ENCODE measurements at places on chromosomes 5 and 9.

DNA sequence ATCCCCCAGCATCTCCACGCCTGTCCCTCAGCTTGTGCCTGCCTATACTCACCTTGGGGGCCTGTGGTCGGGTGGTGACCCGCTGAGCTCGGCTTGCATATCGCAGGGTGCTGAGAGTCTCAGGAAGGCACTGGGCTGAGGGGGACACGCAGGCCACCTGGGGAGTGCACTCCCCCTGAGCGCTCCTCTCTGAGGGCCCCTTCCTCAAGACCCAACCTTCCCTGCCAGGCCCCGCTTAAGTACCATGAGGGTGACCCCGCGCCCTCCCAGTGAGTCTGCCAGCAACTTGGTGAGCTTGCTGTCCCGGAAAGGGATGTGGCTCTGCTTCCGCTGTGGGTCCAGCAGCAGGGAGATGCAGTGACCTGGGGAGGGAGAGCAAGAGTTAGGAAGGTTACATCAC, 4.1 kb downstream of the KIF12 start:
- no peak for DNase-seq

- no peak for DNase-seq
Observed at GRCh38 chr9:86926145-86926544, 21.2 kb downstream of the GAS1 start.

GRCh38 chr5:117271656-117272055, 697.0 kb upstream of the SEMA6A start:
- DNase-seq: no peak

- DNase-seq: no peak
Observed at GRCh38 chr9:132616725-132617124, 34.3 kb downstream of the BARHL1 start.

GRCh38 chr5:154475591-154476353, 2.3 kb downstream of the HAND1 start:
- DNase-seq: no peak

- no peak for DNase-seq
Observed at GRCh38 chr5:74272024-74272775, 368.3 kb downstream of the ENC1 start.

- peak; percentile 68 for DNase-seq
Observed at GRCh38 chr5:142143878-142144277, 35.3 kb downstream of the NDFIP1 start.

DNA sequence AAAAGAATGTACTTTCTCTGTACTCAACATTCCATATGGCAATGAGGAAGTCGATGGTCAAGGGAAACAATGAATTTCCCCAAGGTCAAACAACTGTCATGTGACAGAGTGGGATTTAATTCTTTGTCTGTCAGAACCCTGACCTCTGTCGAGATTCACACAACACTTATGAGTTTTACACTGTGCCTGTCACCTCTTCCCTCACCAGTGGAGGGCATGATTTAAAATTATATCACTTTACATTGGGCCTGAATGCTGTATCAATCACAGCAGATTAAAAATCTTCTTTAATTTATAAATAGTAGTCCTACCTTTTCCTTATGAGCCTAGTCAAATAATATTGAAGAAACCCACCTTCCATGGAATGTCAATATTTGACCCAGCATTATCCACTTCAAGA, 276.7 kb downstream of the CDH10 start:
- no peak for DNase-seq

DNA sequence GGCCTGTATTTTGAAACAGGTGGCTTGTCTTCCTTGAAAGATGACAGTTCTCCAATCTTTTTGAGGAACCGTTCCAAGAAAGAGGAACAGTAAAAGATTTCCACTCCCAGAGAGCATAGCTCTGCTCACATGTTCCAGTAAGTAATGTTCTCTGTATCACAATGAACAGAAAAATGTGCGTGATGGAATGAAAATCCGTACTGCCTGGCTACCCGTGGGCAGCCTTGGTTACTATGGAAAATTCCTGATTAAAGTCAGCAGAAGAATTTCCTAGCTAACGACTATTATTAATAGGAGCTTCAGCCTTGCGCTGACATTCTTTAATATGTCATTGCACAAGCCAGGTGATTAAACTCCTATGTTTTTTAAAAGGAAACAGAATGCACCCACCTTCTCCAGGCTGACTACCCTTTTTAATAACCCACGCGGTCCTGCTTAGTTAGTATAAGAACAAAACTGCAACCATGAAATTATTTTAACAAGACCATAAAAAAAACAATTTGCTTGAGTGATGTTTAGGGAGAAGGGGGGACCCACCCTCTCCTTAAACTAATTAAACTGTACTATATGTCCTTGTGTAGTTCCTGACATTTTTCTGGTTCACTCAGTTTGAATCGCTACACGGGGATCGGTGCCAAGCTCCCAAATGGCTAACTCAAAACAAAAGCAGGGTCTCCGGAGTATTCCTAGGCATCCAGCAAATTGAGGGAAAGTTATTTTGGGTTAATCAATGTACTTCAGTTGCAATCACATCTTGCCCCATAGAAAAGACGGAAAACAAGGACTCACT, 54.8 kb upstream of the CPEB4 start:
- DNase-seq: no peak

DNA sequence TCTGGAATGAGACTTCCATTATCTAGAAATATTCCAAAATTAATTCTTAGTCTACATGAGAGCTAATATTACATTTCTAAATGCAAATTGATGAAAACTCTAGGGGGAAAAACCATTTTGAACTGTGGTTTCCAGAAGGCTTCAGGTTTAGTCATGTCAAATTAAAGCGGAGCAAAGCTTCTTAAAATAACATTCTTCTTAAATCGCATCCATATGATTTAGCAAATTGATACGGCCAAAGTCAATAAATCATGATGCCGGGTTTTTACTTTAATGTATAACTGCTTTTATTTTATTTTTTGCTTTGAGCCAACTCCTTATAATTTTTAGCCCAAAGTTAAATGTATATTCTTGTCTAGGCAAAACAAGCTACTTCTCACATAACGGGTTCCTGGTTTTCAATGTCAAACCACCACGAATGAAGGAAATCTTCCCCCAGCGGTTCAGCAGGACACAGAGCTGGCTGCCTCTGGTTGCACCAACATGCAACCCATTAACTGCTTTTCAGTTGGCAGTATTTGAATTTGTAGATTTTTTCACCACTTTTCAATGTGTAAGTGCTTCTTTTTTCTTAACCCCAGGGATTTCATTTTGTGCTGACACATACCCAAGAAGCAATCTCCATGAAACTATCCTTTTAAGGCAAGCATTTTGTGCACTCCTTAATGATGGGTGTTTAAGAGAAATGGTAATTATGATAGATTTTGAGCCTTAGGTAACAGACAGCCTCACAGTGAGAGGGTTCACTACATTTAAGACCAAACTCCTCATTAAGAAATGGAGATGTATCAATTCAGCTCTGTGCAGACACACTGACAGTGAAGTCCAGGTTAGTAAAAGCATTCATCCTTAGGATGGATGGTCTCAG, 35.5 kb downstream of the EFNA5 start:
- DNase-seq: no peak

DNA sequence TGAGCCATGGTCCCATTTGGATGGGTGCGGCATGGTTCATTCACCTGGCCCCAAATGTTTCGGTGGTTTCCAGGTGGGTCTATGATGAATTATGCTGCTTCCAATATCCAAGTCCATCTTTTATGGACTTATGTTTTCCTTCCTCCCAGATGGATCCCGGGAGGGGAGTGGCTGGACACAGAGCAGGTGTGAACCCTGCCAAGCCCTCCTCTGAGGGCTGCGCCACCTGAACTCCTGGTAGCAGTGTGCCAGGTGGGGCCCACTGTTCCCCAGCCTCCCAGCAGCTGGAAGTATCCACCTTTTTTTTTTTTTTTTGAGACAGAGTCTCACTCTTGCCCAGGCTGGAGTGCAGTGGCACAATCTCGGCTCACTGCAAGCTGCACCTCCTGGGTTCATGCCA, 42.9 kb downstream of the WNK2 start:
- DNase-seq: no peak

DNA sequence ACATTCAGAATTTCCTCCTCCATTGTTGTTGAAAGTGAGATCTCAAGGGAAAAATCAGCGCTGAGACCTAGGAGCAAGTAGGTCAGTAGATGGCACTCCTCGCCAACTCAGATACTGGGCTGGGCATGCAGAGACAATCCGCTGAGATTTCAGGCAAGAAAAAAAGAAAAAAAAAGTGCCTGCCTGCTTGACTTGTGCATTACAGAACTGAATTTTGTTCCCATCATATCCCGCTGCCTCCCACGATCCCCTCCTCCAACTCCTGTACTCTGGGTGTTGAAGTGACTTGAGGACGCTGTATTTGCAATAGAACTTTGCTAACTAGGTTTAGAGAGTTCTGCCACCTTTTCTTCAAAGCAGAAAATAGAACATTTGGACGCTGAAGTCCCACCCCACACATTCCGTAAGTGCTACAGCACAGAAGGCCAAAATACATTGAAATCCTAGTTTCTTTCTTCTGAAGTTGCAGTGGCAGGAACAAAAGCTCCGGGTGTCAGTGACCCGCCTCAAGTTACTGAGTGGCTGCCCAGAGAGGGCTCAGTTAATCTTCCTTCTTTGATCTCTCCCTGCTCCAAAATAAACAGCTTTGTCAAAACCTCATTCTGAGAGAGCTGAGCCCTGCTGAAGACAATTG, 265.8 kb downstream of the MLLT3 start:
- DNase-seq: no peak

DNA sequence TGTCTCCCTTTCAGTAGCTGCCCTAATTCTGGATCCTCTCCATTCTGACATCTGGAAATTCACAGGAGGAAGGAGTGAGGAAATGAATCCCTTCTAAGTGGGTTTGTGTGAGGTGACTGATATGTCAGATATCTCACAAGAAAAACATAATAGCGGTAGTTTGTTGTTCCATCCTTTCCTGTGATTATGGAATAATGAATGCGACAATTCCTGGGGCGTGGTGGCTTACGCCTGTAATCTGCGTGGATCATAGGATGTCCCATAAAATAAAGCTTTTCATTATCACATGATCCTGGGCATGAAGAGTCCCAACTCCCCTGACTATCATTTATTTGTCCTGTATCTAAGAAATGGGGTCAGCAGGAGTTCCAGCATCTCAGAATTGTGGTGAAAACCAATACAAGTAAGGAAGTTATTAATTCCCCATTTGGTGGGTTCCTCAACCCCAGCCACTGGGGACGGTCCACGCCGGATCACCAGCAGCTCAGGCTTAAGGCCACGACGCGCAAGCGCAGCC, 375 bp upstream of the C5orf24 start:
- no peak for DNase-seq

- no peak for DNase-seq
Observed at GRCh38 chr5:154344461-154344860, 101.3 kb upstream of the SAP30L start.

- DNase-seq: no peak
Observed at GRCh38 chr9:121675381-121675780, 23.9 kb downstream of the DAB2IP start.

- no peak for DNase-seq
Observed at GRCh38 chr5:2432076-2432920, 319.2 kb downstream of the IRX2 start.

All from Kasumi-1 (cell line).